Foreskin fibroblast (primary cell): ENCODE measurements at places on chromosomes 7 and 10.

GRCh38 chr10:69929575-69929974, 123.1 kb upstream of the MACROH2A2 start:
- no peak for DNase-seq

GRCh38 chr10:118209215-118209614, 132.9 kb downstream of the FAM204A start:
- no peak for DNase-seq

GRCh38 chr10:43054593-43054992, 22.3 kb upstream of the RET start:
- no peak for DNase-seq

DNA sequence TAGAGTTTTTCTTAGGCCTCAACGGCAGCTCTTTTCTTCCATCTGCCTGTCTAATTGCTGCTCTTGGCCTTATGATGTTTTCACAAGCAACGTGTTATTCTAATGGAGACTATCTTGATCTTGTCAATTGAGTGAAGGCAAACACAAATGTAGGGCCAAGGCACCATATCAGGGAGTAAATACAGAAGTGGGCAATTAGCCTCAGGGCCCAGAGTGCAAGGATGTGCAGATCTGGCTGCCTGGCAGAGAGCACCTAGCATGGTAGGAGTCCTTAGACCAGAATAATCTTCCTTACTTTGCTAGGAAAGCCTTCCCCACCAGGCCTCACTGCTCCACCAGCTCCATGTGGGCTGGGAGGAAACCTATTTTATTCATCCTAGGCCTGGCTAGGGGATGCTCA, 590.9 kb downstream of the LRMDA start:
- DNase-seq = no peak

DNA sequence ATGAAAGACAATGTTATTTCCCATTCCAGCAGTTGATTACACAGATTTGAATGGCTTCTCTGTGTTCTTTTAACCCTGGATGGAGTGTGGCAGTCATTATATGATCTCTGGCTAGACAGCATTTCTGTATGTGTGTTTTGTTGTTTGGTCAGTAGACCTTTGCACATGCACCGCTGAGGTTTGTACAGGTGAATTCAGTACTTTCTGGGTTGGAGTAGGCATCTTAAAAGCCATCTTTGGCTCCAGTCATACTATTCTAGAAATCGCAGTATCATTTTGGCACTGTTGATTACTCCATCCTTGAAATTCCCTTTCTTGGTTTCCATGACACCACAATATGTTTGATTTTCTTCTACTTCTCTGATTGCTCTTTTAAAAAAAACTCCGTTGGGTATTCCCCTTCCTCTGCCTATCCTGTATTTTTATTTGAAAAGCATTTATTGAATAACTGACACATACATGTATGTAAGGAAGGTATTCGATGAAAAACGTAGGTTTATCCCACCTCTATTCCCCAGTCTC, 29.9 kb downstream of the TAS2R41 start:
- DNase-seq = no peak

DNA sequence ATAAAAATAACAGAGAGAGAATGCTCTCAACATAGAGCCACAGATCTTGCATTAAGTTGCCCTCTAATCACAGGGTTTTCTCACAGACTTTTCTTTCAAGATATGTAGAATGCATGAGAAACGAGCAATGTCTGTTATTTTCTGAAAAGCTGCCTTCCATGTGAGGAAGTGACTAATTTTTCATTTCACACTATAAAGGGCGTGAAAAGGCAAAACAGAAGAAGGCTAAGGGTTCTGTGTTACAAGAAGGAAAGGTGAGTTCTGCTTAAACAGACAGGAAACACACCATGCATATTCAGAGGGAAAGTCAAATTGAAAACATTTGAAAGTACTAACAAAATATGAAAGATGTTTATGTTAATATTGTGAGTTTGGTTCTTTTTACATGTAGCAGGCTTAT, 189.2 kb downstream of the SEMA3D start:
- no peak for DNase-seq

GRCh38 chr7:25482631-25483030, 254.3 kb upstream of the NPVF start:
- DNase-seq = no peak

DNA sequence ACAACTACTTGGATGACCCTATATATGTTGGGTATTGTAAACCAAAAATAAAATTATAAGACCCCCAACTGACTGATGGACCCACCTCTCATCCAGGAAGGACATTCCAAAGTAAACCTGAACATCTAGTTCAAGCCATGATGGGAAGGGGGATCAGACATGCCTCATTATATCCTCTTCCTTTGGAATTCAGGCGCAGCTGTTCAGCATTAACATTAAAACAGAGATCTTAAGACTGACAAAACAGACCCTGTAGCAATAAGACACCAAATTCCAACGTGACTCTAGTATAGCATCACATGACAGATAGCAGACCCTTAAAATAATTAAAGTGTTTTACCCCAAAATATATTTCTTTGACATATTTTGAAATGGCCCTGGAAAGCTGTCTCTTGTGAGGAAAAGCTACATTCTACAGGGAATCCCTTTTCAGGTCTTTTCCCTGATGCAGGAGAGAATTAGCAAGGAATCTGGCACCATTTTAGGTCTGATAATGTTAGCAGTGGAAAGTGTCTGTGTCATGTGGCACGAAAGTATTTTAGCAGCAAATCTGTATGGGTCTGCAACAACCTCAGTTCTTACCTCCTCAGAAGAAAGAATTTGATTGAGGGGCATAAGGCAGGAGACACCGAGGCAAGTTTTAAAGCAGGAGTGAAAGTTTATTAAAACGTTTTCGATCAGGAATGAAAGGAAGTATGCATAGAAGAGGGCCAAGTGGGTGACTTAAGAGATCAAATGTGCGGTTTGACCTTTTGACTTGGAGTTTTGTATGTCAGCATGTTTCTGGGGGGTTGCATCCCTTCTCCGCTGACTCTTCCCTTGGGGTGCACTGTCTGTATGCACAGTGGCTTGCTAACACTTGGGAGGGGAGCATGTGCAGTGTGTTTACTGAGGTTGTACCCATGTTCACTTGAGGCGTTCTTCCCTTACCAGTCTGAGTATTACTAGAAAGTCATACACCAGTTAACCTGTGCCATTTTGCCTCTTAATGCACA, 236.6 kb upstream of the PPP1R3A start:
- DNase-seq = no peak

DNA sequence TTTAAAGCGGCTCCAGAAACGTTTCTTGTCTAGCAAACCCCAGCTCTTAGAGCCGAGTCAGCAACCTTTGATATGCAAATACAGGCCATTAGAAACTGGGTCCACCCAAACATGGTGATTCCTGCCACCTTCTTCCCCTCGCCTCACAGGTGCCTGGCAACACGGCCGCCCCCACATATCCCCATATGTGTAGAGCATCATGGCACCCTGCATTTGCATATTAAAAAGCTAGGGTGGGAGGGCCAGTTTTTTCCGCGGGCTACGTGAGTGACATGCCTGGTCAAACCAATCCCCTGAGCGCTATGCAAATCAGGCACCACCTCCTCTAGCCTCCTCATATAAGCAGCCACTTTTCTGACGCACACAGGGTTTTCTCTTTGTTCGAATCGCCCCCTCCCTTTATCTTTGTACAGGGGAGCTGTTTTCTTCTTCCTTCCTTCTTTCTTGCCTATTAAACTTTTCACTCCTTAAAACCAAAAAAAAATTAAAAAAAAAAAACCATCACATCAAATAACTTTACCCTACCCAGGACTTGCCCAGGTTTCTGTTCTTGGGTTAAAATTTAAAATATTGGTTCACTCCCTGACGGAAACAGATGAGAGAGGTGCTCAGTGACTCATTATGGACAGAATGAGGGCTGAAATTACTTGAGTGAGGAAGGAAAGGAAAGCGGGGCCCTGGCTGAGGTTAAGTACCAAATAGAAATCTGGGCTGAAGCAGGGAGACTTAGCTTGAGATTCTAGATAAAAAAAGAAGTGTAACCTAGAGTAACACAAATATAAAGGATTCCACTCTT, 59.8 kb downstream of the COA1 start:
- no peak for DNase-seq

DNA sequence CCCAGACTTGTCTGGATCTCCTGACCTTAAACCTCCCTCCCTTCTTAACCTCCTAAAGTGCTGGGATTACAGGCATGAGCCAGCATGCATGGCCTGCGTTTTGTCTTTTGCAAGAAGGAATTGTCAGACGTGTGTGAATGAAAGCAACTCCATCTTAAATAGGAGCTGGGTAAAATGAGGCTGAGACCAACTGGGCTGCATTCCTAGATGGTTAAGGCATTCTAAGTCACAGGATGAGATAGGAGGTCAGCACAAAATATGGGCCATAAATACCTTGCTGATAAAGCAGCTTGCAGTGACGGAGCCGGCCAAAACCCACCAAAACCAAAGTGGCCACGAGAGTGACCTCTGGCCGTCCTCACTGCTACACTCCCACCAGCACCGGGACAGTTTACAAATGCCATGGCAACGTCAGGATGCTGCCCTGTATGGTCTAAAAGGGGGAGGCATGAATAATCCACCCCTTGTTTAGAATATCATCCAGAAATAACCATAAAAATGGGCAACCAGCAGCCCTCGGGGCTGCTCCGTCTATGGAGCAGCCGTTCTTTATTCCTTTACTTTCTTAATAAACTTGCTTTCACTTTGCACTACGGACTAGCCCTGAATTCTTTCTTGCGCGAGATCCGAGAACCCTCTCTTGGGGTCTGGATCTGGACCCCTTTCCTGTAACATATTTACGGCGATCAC, 41.2 kb upstream of the SDK1 start:
- DNase-seq = no peak

DNA sequence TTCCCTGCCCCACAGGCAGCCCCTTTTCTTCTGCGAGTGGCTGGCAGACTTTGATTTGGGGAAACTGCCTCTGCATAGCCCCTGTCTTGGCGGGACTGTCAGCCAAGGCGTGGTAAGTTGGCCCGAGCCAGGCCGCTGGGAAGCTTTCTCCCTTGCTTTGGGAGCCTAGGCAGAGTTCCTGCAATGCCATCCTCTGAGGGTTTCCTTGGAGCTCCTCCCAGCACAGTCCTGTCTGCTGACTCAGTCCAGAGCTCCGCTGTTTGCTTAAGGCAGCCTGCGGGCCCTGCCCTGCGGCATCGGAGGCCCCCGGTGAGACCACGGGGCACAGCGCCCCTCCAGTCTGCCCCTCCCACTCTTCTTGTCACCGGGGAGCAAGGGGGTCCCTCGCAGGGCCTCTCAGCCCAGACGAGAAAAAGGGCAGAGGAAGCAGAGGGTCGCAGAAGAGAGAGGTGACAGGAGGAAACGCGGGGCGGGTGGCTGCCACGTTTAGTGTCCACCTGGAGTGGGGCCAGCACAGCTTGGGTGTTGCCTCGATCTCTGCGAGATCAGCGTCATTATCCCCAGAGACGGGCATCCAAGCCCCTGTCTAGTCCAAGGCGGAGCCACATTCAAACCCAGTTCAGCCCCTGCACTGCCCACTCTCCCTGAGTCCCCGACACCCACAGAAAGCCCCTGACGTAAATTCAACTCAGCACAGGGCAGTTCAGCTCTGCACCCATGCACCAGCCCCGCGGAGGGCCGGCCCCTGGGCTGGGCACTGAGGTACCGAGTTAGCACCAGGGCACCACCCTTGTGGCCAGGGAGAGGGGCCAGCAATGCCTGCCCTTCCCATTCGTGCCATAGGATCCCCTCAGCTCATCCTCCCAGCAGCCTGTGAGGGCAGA, 59.0 kb upstream of the CHST15 start:
- DNase-seq = peak; percentile 57

DNA sequence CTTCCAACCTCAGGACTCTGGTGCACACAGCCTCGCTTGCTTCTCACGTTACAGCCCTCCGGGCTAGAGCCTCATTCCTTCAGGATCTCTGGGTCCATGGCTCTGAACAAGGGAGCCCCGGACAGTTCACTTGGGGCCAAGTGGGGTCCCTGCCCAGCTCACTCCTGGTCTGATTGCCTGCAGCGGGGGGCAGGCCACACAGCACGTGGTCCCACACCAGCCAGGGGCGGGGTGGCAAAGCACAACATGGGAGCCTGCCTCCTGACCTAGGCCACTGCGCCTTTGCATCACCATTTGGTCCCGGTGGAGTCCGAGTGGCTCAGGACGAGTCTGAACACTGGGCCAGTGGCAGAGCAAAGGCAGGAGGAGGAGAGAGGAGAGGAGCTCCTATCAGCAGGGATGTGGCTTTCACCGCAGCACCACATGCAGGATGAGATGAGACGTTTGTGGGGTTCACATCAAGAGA, 13.4 kb upstream of the CRYGN start:
- DNase-seq = no peak

DNA sequence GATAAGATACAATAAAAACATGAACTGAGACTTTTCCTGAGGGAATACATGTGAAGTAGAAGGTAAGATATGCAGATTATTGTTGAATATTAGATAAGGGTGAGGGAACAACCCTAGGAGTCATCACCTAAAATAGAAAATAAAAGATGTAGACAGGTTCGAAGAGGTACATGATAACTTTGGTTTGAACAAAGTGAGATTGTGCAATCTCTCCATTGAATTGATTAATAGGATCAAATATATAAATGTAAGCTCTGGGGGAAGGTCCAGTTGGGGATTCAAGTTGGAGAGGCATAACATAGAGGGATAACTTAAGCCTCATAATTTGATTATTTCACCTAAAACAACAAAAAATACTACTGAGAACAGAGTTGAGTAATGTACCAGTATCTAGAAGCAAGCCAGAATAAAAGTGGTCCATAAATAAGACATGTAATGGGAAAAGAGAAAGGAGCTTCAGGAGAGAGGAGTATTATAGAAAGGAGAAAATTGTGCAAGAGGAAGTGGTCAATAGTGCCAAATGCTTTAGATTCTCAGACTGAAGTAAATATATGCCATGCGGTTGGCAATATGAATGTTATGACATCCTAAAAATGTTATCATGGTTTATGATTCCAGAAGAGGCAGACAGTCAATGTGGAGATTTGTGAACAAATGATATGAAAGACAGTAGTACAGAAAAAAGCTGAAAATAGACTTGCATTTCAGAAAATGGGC, 282.3 kb upstream of the CHRM2 start:
- DNase-seq = no peak
